ENCODE measurements at places on chromosomes 12 and 14.

- DNase-seq = no peak
These were observed 1044.9 kb upstream of the FLRT2 start for GRCh38 chr14:84485036-84485435.

GRCh38 chr14:84987042-84987441, 542.9 kb upstream of the FLRT2 start:
- no peak for DNase-seq

- no peak for DNase-seq
These were observed 484.8 kb downstream of the EGLN3 start for GRCh38 chr14:33465846-33466700.

DNA sequence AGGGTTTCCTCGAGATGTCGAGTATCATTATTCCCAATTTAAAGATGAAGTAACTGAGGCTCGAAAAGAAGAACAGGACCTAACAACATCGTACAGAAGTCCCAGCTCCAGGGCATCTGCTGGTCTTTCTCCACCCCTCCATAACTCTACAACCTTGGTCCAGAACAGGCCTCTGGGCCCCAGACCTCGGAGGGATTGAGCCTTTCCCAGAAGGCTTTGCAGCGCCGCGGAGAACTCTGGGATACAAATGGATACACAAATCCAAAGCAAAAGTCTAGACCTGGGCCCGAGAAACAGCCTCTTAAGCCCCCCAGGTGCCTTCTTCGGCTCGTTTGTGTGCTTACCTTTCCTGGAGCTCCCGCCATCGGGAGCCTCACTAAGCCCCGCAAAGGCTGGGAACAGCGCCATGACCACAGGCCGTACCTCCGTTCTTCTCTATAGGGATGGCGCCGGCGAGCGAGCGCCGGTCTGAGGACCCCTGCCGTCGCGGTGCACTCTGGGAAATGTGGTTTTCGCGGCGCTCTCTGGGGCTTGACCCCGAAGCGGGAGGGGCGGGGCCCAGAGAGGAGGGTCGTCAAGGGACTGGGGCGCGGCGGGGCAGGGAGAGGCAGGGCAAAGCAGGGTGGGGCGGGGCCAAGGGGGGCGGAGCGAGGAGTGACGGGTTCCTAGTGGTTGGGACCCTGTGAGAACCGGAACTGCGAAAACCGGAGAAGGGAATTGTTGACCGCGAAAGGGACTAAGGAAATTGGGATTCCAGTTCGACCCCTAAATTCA, at the start of gene NRDE2:
NRDE2 (minus strand) TSS at position 445 of the 774 bp plus-strand sequence; CDS start at position 408, 37 bp downstream.
- DNase-seq = peak; percentile 86

- no peak for DNase-seq
These were observed 130.1 kb upstream of the BMP4 start for GRCh38 chr14:54086767-54087166.

GRCh38 chr12:122467983-122468382, 32.7 kb downstream of the ZCCHC8 start:
- DNase-seq = no peak
